NCI-H1105 (cell line): ENCODE measurements at places on chromosomes 3 and 15.

GRCh38 chr3:190122198-190122771 is 1.6 kb upstream of the P3H2 start:
- no peak for DNase-seq

GRCh38 chr3:189188466-189188865 is 16.7 kb downstream of the TPRG1 start:
- DNase-seq: no peak

DNA sequence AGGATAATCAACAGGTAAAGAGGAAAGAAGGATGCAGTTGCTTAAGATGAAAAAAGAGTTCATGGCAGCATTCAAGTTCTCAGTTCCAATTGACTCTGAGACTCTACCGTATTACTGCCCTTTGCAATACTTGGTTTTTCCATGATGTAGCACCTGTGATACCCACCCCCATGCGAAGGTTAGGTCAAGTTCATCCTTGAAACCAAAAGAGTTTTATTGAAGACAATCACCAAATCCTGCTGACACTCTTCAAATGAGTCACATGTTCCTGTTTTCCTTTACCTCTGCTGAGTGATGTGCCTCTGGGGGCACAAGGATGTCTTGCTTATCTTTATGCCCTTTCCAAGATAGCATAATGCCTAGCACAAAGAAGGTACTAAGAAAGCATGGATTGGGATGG is 111.3 kb upstream of the SLC7A14 start:
- DNase-seq: no peak

- no peak for DNase-seq
Measured at GRCh38 chr15:40010686-40011085, 28.3 kb downstream of the SRP14 start.

- DNase-seq: no peak
Measured at GRCh38 chr3:58074997-58075396, 66.8 kb downstream of the FLNB start.

DNA sequence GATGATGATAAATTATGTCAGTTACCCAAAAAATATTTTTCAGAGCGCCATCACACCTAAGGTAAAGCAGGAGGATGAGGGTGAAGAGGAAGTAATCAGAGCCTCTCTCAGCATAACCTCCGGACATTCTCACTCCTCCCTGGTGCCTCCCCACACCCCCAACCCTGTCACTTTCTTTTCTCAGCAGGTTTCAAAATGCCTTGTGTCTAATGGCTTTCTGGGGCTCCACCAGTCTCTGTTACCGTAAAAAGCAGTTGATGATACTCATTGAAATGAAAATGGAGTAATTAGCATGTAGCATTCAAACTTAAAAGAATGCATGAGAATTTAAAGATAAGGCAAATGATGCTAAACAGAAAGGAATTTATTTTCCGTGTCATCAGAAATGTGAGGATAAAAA is 180.0 kb downstream of the ERC2 start:
- DNase-seq: no peak

DNA sequence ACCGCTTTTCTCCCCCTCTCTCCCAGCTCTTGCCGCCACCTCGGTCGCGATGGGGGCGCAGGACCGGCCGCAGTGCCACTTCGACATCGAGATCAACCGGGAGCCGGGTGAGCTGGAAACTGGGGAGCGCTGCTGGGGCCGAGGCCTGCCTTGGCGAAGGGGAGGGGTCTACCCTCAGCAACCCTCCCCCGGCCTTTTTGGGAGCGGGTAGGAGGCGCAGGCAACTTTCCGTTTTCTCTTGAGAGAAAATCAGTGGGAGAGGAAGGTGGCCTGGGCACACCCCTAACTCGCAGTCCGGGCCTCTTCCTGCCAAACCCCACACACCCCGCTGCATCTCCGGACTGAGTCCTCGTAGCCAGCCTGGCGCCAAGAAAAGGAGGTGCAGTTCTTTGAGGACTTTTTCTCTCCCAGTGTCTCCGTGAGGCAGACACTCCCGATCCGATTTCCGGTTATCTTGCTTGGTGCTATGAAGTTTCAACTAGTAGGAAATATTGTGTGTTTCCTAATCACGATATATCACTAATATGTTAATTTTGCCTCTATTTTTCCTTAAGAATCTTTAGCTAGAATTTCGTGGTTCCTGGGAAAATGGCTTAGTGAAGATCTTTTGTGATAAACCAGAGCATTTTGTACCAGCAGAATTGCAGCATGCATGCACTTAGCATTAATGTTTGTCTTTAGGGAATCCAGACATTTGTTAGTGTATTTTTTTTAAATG is 631 bp downstream of the NKTR start:
- DNase-seq: no peak

DNA sequence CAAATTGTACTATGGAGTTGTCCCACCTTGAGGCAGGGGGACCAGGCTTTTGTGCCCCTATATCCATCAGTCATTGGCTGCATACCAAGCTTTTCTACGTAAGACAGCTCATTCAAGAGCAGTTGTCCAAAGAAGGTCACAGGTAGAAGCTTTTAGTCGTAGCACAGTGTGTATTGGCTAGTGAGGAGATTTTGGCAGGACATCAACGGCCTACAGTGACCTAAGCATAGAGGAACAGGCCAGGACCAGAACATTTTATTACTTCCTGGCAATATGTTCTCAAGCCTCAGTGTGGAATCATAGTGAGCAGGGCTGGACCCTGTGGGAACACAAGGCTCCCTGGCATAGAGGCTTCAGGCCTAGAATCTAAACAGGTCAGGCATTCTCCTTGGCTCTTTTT is 105.4 kb upstream of the ANKRD28 start:
- DNase-seq: no peak

DNA sequence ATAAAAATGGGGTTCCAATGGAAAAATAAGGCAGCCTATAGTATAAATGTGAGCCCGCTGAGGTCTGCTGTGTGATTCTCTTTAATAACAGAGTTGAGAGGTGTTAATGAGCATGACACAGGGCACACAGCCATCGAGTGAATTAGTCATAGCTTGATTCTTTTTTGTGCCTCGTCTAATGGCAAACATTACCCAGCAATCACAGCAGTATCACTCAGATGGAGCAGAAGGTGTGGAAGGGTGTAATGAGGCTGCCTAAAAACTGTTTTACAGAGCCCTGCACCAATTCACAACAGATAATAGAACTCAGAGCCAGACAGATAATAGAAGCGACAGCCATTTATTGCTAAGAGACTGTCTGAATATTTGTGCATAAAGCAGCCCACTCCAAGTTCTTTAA is 178.6 kb upstream of the TPRG1 start:
- no peak for DNase-seq
